ENCODE measurements at places on chromosomes 2 and 18.

GRCh38 chr18:51135364-51135763 lies 62.1 kb downstream of the MEX3C start:
- DNase-seq: no peak

DNA sequence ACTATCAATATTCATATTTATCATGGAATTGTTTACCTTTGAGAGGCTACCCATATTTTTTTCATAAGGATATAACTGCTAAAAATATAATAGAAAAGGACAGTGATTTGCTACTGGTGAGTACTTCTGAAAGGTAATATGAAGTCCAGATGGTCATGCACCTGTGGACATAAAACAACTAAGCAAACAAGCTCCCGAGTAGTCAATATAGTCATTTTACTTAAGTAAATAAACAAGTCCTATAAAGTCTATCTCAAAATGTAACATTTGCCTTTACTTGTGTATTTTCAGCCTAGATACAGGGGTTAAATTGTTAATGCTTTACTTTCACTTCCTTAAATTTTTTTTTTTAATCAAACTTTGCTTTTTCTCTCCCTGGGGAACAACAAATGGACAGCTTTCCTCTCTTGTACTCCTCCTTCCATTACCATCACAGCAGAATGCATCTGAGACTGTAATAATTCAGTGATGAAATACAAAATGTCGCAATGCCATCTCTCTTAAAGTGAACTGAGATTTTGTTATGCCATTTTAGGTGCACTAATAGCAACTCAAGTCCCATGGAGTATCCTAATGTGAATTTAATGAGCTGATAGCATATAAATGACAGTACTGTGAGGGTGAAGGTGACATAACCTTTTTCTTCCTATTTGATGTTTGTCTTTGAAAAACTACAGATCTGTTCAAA lies 1325.4 kb upstream of the ZEB2 start:
- peak; percentile 31 for DNase-seq

GRCh38 chr2:138269765-138270164 lies 231.8 kb upstream of the SPOPL start:
- no peak for DNase-seq

DNA sequence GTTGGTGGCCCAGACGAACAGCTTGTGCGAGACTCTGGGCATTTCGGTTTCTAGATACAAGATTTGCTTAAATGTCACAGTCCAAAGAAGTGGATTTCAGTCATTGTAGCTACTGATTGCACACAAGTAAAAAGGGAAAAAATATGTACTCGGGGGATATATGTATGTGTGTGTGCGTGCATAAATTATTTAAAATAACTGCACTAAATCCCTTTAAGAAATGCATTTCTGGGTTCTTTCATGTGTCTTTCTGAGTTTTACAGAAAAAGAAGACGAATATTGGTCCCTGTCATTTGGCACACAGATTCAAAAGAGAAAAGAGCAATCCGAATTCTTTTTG lies 2.1 kb upstream of the EPHA4 start:
- no peak for DNase-seq

DNA sequence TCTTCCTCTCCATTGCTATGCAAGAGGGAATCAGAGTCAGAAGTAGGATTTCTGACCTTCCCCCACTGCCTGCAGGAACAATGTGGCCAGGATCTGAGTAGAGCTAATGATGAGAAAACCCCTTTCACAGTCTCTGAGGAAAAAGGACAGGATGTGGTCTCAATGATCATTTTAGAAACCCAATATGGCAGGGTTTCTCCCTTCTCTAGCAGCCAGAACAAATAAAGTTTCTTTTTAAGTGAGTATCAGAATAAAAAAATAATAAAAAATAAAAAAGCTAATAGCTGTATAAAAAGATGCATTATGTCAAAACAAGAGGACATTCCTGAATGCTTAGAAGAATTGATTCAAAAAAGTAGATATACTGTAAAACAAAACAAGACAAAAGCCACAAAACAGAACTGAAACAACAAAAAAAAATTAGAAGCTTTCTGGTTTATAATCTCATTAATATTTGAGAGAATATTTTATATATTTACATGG lies 1124.9 kb upstream of the ZEB2 start:
- no peak for DNase-seq

GRCh38 chr2:195594248-195594647 lies 62.8 kb upstream of the SLC39A10 start:
- DNase-seq: no peak

GRCh38 chr2:140863713-140864112 lies 1267.1 kb downstream of the LRP1B start:
- peak; percentile 51 for DNase-seq

- DNase-seq: no peak
Observed at GRCh38 chr18:58178511-58178910, 134.5 kb downstream of the NEDD4L start.

DNA sequence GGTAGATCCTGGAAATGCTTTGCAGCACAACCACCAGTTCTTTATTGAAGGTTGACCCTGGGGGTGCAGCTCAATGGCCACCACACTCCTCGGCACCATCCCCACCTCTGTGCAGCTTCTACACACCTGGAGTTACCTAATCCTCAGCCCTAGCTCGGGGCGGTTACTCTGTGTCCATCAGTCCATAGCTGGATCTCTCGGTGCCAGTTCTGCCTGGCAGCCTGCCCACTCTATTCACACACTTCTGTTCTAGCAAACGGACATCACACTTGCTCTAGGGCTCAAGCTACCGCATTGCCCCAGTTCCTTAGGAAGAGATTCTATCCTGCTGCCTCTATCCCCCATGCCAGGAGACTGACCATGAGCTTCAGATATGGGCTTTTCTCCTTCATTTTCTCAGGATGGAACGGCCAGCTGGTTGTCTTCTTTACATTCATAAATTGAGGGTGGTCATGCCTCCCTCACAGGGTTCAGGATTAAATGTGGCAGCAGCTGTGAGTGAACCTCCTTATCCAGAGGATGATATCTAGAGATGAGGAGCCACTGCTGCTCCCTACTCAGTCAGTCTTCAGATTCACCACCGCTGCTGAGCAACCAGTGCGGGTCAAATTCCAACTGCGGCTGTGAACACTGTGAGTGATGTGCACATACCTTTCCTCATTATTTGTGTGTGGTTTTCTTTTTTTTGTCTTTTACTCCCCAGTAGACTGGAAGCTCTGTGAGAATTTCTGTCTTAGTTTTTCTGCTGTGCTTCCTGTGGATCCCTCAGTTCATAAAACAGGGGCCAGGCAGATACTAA lies 66.9 kb upstream of the TRIB2 start:
- DNase-seq: no peak

DNA sequence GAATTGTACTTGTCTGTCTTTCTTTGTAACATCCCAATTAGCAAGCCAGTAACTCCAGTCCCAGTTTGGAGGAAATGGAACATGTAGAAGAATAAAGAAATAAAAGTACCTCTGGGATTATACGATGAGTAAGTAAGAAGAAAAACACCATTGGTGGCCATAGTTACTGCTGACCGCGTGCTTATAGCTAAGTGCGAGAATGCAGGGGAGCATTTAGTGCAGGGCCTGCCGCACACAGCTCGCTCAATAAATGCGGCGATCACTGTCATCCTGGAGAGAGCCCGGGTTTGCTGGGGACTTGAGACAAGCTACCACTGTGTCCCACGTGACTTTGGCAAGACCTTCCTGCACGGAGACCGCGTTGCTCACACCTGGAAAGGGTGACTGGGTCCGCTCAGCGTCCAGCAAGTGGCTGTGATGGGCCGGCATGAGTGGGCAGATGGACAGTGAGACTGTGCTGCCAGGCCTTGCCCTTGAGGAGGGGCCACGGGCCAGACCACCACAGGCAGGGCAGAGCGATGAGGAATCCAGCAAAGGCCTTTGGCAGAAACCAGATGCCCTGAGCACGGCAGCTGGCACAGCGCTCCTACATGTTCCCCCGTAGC lies 54.8 kb downstream of the ADI1 start:
- no peak for DNase-seq

- DNase-seq: no peak
Observed at GRCh38 chr2:26911911-26912861, 58.3 kb upstream of the MAPRE3 start.

Data from MV-4-11 (cell line).